ENCODE measurements at places on chromosomes 6 and 20. TPM values are rescaled to one million over a fixed set of nuclear protein-coding genes. Genes with fewer than 3 reads are reported as not detected.

DNA sequence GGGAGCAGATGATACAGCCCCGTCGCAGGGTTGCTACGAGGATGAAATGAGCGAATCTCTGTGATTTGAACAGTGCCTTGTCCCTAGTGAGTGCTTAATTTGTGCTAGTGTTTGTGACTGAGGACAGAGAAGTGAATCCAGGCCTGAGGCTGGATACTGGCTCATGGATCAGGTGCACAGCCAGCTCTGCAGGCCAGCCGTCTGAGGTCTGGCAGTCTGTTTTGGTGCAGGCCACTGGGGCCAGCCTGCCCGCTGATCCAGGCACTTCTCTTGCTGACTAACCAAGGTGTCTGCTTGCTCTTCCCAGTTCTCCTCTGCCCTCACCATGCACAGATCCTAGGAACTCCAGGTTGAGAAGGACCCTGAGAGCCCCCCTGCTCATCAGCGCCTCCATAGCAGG lies 181.0 kb downstream of the LRFN2 start:
- H3K27ac ChIP-seq, result no peak overlapping the region
- no peak overlapping the region for H3K4me3 ChIP-seq
- no peaks in the 10 kb centered on the region for H3K27me3 ChIP-seq
- no peak for DNase-seq
- H3K36me3 ChIP-seq, result no peaks in the 10 kb centered on the region
- no peaks in the 10 kb centered on the region for H3K4me1 ChIP-seq

The MUCL3 gene
- under 0.01 TPM for total RNA-seq

- no peaks in the 10 kb centered on the region for H3K27me3 ChIP-seq
- peaks cover 6% of the 10 kb centered on the region for H3K4me1 ChIP-seq
- H3K27ac ChIP-seq, result no peak overlapping the region
- no peaks in the 10 kb centered on the region for H3K36me3 ChIP-seq
- no peak for DNase-seq
Observed at GRCh38 chr6:47066418-47066817, 24.3 kb upstream of the ADGRF1 start.

The NNAT gene
- total RNA-seq, result 0.32 TPM

The CNKSR3 gene
- 14.6 TPM for total RNA-seq

GRCh38 chr6:4351520-4352321 lies 216.3 kb upstream of the ECI2 start:
- H3K27ac ChIP-seq, result no peak overlapping the region
- no peak overlapping the region for H3K4me3 ChIP-seq
- no peak for DNase-seq
- no peaks in the 10 kb centered on the region for H3K4me1 ChIP-seq
- H3K27me3 ChIP-seq, result no peaks in the 10 kb centered on the region

DNA sequence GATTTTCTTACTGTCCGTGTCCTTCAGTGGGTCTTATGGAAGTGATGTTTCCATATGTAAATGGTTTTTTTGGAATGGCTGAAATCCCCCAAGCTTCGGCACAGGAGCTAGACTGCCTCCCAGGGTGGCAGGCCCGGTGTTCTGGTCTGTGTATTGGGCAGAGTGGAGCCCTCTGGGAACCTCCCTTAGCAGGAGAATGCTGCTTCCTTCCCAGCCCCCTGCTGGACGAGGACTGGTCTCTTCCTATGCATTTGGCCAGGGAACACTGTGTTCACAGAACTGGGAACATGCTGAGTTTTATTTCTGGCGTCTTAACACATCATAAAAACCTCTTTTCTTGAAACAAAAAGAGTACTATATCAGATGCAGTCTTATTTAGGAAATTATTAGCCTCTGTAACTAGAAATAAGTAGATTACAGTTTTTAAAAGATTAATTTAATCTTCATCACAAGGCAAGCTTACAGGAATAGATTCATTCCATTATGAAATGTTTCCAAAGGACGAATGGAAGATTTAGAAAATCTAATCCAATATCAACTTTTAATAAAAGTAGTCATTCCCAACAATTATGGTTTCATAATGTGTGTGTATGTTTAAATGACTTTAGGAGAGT lies 56.6 kb downstream of the SYTL3 start:
- no peak overlapping the region for H3K4me3 ChIP-seq
- H3K4me1 ChIP-seq, result peaks cover 6% of the 10 kb centered on the region
- no peaks in the 10 kb centered on the region for H3K36me3 ChIP-seq
- H3K27ac ChIP-seq, result no peak overlapping the region
- H3K27me3 ChIP-seq, result no peaks in the 10 kb centered on the region

GRCh38 chr20:33826270-33826897 lies 15.2 kb downstream of the CHMP4B start:
- H3K4me3 ChIP-seq, result no peak overlapping the region
- H3K27ac ChIP-seq, result no peak overlapping the region
- no peak for DNase-seq
- H3K4me1 ChIP-seq, result peaks cover 38% of the 10 kb centered on the region
- H3K27me3 ChIP-seq, result no peaks in the 10 kb centered on the region
